ENCODE measurements at places on chromosomes 6 and 20.

GRCh38 chr20:41411391-41411847 lies 44.8 kb upstream of the EMILIN3 start:
- no peak for ATAC-seq

GRCh38 chr20:21161926-21162325 lies 36.0 kb downstream of the KIZ start:
- ATAC-seq, result no peak

DNA sequence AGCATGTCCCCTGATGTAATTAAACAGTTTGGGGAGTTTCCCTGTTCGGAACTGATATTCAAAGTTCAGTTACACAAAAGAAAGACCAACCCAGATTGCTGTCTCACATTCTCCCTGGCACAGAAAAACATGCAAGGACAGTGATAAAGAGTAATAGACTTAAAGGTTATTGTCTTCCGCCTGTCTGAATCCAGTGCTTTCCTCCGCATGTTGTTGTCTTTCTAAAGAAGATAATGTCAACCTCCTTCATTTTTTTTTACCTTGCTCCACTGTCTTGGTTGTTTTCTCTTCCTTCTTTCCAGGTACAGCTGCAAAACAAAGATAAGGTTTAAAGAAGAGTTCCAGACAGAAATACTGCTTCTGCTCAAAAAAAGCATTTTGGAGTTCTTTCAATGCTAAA lies 284.5 kb downstream of the TRDN start:
- ATAC-seq, result no peak

DNA sequence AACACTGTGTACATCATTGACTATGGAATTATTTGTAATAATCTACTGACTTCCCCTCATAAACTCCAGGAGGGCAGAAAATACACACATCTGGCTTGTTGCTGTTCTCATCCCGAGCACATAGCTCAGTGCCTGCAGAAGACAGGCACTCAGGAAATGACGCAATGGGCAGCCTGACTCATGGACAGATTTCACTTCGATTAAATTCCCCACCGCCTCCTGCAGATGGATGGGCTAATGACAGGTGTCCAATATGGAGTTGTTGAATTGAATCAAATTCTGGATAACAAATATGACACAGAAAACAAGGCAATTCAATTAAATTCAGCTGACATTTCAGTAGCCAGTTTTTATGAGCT lies 9.1 kb downstream of the ANKRD60 start:
- ATAC-seq, result no peak

GRCh38 chr20:36624068-36624943 lies 18.7 kb downstream of the RAB5IF start:
- no peak for ATAC-seq

DNA sequence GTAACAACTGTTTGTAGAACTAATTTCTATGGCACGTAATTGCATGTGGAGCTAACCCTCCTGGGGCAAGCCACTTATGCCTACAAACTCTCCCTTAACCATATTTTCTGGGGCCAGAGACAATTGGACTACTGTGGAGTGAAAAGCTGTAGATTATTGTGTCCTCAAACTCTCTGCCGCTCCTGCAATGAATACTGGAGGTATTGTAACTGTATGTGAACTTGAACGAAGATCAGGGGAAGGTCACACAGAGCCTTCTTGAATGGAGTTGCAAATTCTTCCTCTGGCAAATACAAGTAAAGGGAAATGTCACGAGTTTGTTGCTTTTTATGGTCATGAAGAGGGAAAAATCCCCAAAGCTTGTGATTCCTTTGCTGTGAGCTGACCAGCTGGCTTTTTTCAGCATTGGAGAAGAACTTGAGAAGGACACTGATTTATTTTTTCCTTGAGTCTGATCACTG lies 18.2 kb downstream of the AKAP12 start:
- no peak for ATAC-seq

GRCh38 chr6:101083533-101084175 lies 202.5 kb upstream of the ASCC3 start:
- no peak for ATAC-seq

DNA sequence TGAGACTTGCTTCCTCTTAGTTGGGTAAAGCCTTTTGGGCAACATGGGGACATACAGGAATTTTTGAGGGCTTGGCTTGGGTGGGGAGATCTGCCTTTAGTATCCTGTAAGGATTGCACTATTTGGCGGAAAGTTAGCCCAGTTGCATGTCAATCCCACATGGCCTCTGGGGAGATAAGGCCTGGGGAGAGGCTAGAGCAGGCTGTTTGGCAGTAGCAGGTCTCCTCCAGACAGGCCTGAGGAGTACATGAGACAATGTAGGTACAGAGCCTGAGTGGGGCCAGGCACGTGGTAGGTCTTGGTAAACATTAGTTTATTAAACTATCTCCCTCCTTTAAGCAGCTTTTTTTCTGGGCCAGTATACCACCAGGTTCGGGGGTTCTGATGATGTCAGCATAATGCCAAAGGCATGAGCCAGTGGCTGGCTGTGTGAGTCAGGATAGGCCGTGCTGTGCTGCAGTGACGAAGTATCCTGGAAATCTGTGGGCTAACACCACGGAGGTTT lies 147.9 kb downstream of the VEGFA start:
- ATAC-seq, result no peak

DNA sequence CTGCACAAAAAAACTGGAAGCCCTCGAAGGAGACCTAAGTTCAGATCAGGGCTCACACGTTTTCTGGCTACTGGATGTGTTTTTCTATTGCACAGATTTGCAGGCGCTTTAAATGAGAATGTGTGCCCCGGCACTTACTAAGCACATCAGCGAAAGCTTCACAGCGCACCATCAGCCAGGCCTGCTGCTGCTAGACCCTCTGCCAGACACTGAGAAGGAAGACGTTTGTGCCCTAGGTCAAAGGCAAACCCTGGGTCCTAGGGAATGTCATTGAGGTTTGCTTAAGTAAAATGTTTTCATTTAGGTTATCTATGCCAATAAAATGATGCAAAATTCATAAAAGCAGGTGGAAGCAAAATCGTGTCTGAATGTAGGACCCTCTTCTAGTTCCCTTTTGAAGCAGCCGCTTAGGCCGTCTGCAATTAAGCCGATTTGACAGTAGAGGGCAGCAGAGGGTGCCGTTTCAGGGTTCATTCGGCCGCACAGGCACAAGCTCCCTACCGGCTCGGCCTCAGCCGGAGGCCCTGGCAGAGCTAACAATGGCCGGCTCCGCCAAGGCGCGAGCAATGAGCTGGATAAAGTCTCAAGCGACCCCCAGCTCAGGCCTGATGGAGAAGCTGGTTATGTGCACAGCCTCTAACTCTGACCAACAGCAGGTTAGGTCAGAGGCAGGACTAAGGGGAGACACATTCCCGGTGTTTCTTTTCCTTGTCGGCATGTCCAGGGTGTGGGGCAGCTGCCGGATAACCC lies 107.2 kb upstream of the FOXA2 start:
- ATAC-seq, result peak; percentile 69

GRCh38 chr6:46549155-46549554 lies 57.9 kb upstream of the RCAN2 start:
- no peak for ATAC-seq

DNA sequence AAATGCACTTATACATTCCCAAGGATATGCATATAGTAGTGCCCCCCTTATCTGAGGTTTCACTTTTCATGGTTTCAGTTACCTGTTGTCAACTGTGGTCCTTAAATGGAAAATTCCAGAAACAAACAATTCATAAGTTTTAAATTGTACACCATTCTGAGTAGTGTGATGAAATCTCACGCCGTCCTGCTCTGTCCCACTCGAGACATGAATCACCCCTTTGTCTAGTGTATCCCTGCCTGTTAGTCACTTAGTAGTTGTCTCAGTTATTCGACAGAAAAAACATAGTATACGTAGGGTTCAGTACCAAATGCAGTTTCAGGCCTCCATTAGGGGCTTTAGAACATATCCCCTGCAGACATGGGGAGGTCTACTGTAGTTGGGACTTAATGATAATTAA lies 57.0 kb downstream of the MAP1LC3A start:
- no peak for ATAC-seq

DNA sequence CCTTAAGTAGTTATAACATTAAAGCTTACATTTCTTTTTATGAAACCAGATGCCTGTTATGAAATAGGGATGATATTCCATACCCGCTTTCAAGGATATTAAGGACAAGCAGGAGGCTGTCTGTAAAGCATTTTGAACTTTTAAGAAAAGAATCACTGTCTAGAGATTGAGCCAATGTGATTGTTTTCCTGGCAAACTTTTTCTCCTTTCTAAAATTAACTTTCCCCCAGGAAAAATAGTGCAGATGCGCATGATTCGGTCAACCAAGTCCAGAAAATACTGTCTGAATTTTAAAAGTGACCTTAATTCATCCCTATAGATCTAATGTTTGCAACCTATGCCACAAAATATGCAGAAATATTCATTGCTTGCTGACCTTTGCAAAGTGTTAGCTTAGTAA lies 15.1 kb upstream of the DEK start:
- no peak for ATAC-seq

GRCh38 chr6:24851086-24851485 lies 52.4 kb upstream of the ARMH2 start:
- ATAC-seq, result peak; percentile 55

DNA sequence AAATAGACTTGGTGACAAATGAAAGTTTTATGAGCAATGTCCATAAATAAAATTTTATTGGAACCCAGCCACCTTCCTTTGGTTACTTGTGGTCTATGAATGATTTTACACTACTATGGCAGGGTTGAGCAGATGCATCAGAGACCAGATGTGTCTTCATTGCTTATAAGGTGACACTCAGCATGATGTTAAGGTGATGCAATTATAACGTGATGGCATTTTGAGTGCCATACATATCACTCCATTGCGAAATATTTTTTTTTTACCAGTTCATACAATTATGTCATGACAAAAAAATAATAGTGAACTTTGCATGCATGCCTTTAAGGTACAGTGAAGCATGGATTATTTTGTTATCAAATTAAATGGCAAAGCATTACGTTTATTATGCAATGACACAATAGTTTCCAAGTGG lies 96.0 kb downstream of the ADTRP start:
- ATAC-seq, result no peak

DNA sequence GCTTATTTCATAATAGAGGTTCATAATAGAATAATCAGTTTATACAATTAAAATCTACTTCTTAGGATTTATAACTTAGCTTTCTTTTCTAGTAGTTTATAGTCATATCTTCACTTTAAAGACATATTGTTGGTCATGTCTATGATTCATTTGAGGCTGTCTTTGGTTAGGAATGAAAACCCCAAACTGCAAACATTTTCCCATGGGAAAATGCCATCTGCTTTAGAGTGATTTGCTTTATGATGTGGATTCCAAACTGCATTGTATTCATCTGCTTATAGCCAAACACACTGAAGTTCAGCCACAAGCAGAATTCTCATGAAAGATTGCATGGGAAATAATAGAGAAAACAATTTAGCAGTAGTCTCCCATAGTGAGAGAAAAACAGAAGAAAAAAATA lies 128.0 kb downstream of the RFPL4B start:
- ATAC-seq, result no peak

DNA sequence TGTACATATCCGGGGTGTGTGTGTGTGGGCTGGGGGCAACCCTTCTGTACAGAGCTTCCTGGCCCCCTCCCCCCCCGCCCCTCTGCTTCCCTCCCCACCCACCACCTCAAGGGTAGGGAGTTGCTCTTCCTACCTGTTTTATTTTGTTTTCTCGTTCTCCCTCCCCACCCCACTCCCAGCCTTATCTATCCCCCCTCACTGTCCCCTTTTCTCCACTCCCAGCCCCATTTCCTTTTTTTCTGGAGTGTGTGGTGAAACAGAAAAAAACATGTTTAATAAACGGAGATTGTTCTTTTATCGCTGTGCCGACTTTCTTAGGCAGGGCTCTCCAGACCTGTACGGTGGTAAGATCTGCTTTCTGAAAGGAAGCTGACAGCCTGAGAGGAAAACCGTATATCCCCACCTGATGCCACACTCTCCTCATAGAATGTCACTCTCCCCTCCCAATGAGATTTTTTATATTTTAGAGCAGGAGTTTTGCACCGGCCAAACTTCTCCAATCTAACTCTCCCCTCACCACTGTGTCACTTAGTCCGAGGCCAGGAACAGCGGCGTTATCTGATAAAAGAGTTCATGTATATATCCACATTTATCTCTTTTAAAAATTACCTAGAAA lies 875 bp upstream of the ZBTB9 start:
- ATAC-seq, result no peak

- ATAC-seq, result no peak
Measured at GRCh38 chr6:112154711-112155110, 67.3 kb downstream of the FAM229B start.

DNA sequence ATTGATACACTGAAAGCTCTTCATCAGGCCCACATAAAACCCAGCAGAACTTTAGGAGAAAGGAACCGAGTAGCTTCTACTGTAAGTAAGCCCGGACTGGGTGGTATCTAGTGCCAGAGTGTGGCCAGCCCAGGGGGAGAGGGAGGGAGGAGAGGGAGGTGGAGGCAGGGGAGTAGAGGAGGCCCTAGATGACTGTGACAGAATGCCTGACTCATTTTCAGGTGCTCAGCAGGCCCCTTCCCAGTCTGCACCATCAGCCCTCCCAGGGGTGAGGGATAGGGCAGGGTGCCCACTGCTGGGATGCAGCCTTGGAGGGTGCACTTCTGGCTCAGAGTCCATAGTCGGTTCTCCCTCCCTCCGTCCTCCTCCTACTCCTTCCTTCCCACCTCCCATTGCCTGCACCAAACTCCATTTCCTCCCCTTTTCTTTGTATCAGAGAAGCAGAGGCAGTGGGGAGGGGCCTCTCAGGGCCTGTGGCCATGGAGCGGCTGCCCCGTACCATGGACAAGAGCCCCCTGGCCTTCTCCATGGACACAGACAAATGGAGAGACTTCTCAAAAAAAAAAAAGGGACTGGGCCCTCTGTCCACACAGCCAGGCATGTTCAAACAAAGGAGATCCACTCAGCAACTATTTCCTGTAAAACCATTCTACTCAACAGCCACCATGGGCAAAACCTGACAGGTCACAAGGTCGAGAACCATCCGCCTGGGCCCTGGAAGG lies 184.9 kb upstream of the SNX9 start:
- ATAC-seq, result no peak

DNA sequence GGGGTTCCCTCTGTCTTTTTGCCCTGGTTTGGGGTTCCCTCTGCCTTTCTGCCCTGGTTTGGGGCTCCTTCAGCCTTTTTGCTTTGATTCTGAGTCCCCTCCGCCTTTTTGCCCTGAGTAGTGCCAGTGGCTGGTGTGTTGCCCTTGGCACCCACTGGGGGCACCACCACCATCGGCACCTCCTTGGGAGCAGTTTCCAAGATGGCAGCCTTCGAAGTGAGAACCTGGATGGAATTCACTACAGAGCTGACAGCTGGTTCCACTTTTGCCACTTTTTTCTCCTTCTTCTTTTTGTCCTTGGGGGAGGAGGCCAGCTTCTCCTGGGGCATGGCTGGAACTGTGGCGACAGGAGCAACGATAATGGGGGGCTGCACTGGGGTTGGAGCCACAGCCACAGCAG lies 22.2 kb downstream of the RRBP1 start:
- ATAC-seq, result no peak

DNA sequence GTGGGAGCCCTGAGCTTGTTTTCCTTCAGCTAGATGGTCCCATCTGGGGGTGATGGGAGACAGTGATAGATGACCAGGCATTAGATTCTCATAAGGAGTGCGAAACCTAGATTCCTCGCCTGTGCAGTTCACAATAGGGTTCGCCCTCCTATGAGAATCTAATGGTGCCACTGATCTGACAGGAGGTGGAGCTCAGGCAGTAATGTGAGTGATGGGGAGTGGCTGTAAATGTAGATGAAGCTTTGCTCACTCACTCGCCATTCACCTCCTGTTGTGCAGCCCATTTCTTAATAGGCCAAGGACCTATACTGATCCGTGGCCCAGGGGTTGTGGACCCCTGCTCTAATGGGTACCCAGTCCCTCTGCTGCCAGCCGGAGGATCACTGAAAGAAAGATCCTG lies 20.7 kb upstream of the KCNB1 start:
- no peak for ATAC-seq

All from stimulated activated memory B cell treated with anti-CD40 and anti-IgM and Interleukin-4, amounts not matched to agents 10 μg/mL and 1 μg/mL and 100 μg/mL, for 72 hours (primary cell).